Kasumi-1 (cell line): ENCODE measurements at places on chromosomes 2 and 18.
A peak's percentile ranks its signal among the peaks of the same experiment; 100 is the strongest.

DNA sequence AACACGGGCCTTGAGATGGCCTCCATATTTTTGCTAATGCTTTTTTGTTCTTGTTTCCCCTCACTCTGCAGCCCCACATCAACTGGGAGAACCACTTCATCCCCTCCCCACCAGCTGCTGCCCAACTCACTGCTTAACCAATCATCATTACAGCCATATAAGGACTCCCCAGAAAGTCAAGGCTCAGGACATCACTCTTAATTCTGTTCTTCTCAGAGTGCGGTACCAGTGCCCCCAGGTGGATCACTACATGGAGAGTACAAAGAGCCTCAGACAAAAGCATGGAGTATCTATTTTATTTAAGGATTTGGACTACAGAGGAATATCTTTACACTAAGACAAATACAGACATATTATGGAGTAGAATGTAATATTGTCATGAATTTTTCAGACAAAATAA lies 340.6 kb downstream of the PAX3 start:
- no peak for DNase-seq

GRCh38 chr2:185215497-185215896 lies 523.1 kb upstream of the FSIP2 start:
- DNase-seq, result no peak

- DNase-seq, result peak; percentile 43
These were observed 2.1 kb downstream of the PPP3R1 start for GRCh38 chr2:68250196-68250595.

DNA sequence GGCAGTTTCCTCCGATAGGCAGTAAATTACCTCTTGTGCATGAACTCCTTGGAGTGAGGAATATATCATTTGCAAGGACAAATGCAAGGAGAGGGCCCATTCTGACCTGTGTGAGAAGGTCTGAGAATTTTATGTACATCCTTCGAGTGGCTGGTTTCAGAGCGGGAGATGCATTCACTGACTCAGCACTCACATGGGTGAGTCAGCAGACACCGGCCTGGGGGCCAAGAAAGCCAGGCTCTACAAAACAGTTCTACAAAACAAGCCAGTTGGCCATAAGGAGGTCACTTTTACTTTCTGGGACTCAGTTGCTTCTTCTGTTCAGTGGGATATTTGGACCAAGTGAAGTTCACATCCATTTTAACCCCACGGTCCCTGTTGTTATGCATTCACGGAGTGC lies 35.3 kb downstream of the CYP26B1 start:
- DNase-seq, result no peak

GRCh38 chr2:628651-629050 lies 48.6 kb downstream of the TMEM18 start:
- no peak for DNase-seq
